ENCODE measurements at places on chromosomes 11 and 22. TPM values are rescaled to one million over a fixed set of nuclear protein-coding genes. Genes with fewer than 3 reads are reported as not detected.

GRCh38 chr11:23143022-23143421, 282.7 kb upstream of the CCDC179 start:
- no peak overlapping the region for H3K4me3 ChIP-seq
- no peaks in the 10 kb centered on the region for H3K27me3 ChIP-seq
- no peak overlapping the region for H3K27ac ChIP-seq

- no peak for DNase-seq
- no peaks in the 10 kb centered on the region for H3K36me3 ChIP-seq
- H3K4me1 ChIP-seq, result no peaks in the 10 kb centered on the region
- H3K4me3 ChIP-seq, result no peak overlapping the region
- no peaks in the 10 kb centered on the region for H3K27me3 ChIP-seq
Measured at GRCh38 chr11:117475716-117476530, 148.3 kb downstream of the CEP164 start.

DNA sequence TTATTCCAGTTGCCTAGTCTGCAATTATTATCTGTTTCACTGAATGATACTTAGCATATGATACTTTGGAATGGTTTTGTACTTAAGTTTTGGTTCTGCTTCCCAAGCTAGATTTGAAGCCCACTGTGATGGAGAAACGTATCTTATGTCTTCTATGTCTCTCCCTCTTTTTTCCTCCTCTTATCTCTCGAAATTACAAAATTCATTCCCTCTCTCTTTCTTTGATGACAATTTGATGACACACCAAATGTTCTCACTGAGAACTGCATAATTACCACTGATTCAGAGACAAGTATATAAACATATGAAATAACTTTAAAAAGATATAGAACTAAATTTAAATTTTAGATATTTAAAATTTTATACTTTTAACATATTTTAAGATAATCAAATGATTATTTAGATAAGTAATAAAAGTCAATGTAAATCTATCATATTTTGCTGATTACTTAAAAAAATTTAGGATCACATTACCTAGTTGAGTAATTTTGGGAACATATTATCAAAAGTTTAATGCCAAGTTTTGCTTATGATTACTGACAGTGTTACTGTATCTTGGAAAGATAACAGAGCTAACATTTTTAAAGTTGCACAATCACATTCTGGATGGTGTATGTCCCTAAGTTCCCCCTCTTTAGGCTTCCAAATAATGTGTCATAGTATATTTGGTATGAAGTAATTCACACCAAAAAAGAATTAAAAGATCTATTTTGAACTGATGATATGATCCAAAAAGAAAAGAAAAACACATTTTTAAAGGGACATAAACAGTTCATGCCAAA, 255.3 kb downstream of the SBF2 start:
- no peaks in the 10 kb centered on the region for H3K27me3 ChIP-seq
- no peak overlapping the region for H3K27ac ChIP-seq
- H3K4me3 ChIP-seq, result no peak overlapping the region
- peaks cover 12% of the 10 kb centered on the region for H3K4me1 ChIP-seq

DNA sequence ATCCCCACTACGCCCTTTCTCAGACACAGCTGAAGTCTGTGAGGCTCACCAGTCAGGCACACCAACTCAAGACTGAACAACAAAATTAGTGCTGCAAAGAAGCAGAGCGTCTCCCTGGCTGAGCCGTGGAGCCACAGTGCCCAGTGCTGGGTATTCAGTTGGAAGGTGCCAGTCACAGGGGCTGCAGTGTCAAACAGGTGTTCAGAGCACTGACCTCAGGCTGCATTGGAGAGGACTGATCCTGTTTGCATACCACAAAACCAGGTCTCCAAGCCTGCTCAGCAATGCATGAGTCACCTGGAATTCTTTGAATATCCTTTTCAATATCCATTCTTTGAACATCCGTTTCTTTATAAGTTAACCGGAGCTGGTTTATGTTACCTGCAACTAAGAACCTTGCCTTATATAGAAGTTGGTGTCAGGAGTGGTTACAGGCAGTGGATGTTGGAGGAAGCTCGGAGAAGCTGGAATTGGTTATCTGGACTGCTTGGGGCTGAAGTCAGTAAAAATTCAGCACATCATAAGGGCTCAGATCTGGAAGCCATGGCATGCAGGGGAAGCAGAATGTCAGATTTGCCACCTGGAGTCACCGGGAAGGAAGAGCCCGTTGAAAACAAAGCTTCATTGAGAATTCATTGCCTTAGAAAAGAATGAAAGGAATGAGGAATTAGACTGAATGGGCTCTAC, 30.3 kb downstream of the PDGFB start:
- no peaks in the 10 kb centered on the region for H3K27me3 ChIP-seq
- no peak overlapping the region for H3K27ac ChIP-seq
- no peaks in the 10 kb centered on the region for H3K36me3 ChIP-seq
- DNase-seq, result no peak

DNA sequence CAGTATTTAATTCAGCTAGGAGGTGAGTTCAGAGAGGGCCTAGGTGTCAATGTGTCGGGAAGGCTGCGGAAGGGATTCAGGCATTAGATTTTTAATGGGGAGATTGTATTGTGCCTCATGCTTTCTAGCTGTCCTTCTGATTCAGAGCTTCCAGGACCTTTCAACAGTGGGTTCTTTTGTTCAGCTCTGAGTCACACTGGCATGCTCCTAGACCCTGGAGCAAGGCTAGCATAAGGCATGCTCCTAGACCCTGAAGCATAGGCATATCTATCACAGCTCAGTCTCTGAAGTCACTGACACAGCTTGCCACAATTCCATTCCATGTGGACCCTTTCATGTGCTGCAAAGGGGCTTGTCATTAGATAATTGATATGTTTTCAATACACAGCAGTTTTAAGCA, 396.9 kb downstream of the RAB38 start:
- H3K4me1 ChIP-seq, result no peaks in the 10 kb centered on the region
- no peaks in the 10 kb centered on the region for H3K27me3 ChIP-seq
- H3K36me3 ChIP-seq, result no peaks in the 10 kb centered on the region
- H3K27ac ChIP-seq, result no peak overlapping the region

- H3K4me1 ChIP-seq, result no peaks in the 10 kb centered on the region
- no peaks in the 10 kb centered on the region for H3K36me3 ChIP-seq
- no peak overlapping the region for H3K4me3 ChIP-seq
- no peak overlapping the region for H3K27ac ChIP-seq
- H3K27me3 ChIP-seq, result no peaks in the 10 kb centered on the region
Measured at GRCh38 chr22:27240298-27241075, 561.1 kb downstream of the MN1 start.

- no peak for DNase-seq
- no peaks in the 10 kb centered on the region for H3K36me3 ChIP-seq
- H3K27me3 ChIP-seq, result no peaks in the 10 kb centered on the region
- H3K27ac ChIP-seq, result no peak overlapping the region
- no peak overlapping the region for H3K4me3 ChIP-seq
Measured at GRCh38 chr11:22878604-22879003, 18.3 kb upstream of the CCDC179 start.

- H3K36me3 ChIP-seq, result no peaks in the 10 kb centered on the region
- H3K4me3 ChIP-seq, result no peak overlapping the region
- H3K27me3 ChIP-seq, result no peaks in the 10 kb centered on the region
- peaks cover 14% of the 10 kb centered on the region for H3K4me1 ChIP-seq
- no peak for DNase-seq
Measured at GRCh38 chr11:121464352-121464946, 11.7 kb upstream of the SORL1-AS1 start.

- peak; percentile 31 for DNase-seq
- H3K4me1 ChIP-seq, result no peaks in the 10 kb centered on the region
- H3K36me3 ChIP-seq, result peaks cover 6% of the 10 kb centered on the region
- no peak overlapping the region for H3K27ac ChIP-seq
Measured at GRCh38 chr22:19036523-19037273, 85.5 kb downstream of the DGCR2 start.

DNA sequence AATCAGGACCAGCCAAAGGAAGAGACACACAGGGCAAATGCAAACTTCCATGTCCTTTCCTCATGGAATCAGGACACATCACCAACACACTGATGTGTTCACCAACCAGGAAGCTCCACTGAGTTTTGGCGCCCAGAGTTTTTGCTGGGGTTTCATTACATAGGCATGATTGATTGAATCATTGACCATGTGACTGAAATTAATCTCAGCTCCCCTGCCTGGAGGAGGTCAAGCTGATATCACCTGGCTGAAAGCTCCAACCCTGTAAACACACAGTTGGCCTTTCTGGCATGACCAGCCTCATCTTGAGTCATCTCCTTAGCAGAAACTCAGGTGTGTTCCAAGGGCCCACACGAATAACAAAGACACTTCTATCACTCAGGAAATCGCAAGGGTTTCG, 133.2 kb downstream of the TRIM29 start:
- no peaks in the 10 kb centered on the region for H3K36me3 ChIP-seq
- H3K4me1 ChIP-seq, result no peaks in the 10 kb centered on the region

- no peaks in the 10 kb centered on the region for H3K36me3 ChIP-seq
- no peaks in the 10 kb centered on the region for H3K27me3 ChIP-seq
- DNase-seq, result no peak
- peaks cover 25% of the 10 kb centered on the region for H3K4me1 ChIP-seq
Measured at GRCh38 chr11:16815047-16815767, 76.8 kb downstream of the C11orf58 start.

DNA sequence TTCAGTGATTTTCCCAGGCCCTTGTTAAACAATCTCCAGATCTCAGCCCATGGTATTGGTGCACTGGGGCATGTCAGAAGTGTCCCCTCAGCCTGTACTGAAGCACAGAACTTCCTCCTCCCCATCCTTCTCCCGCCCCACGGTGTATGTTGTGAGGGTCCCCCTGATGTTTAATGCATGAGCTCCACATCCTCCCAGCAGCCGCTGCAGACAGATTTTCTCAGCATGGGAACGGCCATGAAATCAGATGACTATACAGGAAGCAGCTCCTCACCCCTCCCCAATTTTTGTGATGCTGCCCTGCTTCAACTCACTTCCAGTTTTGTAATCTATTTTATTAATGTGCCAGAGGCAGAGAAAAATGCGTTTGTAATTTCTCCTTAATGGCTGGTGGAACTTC, 406.0 kb downstream of the MIAT start:
- no peaks in the 10 kb centered on the region for H3K36me3 ChIP-seq
- H3K4me3 ChIP-seq, result no peak overlapping the region
- peaks cover 2% of the 10 kb centered on the region for H3K27me3 ChIP-seq
- no peaks in the 10 kb centered on the region for H3K4me1 ChIP-seq
- H3K27ac ChIP-seq, result no peak overlapping the region

DNA sequence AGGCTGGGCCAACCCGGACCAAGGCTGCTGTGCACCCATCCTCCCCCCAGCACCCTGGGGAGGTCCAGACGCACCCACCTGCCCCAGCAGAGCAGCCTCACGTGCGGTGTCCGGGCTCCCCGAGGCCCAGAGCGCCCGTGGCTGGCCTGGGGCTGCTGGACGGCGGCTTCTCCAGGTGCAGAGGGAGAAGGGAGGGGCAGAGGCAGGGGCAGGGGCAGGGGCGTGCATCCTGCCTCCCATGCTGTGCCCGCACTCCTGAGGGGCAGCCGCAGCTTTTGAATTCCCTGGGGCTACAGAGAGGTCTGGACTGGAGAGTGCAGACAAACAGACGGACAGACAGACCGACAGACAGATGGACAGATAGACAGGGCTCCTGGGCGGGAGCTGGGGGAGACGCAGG, 83.6 kb upstream of the PRR5 start:
- no peak overlapping the region for H3K27ac ChIP-seq
- no peaks in the 10 kb centered on the region for H3K4me1 ChIP-seq
- no peaks in the 10 kb centered on the region for H3K36me3 ChIP-seq
- H3K4me3 ChIP-seq, result no peak overlapping the region
- no peaks in the 10 kb centered on the region for H3K27me3 ChIP-seq

- DNase-seq, result no peak
- H3K4me1 ChIP-seq, result no peaks in the 10 kb centered on the region
- no peak overlapping the region for H3K27ac ChIP-seq
- H3K36me3 ChIP-seq, result peaks cover 3% of the 10 kb centered on the region
Measured at GRCh38 chr11:12233602-12233925, 123.2 kb downstream of the MICAL2 start.

DNA sequence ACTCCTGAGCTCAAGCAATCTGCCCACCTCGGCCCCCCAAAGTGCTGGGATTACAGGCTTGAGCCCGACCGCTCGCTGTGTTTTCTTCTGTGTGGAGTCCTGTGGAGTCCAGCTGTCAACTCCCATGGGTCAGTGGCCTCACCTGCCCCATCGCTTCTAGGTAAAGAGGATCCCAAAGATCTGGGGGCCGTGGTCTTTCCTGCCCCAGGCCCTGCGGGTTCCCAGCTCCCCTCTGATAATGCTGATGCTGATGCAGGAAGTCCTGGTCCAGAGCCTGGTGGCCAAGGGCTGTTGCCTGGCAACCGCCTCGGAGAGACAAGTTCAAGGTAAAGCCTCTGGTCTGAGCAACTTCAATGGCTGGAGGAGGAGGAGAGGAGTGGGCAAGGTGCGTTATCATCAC, 9.6 kb downstream of the SSTR3 start:
- H3K4me1 ChIP-seq, result peaks cover 11% of the 10 kb centered on the region
- H3K27ac ChIP-seq, result no peak overlapping the region
- no peak for DNase-seq

DNA sequence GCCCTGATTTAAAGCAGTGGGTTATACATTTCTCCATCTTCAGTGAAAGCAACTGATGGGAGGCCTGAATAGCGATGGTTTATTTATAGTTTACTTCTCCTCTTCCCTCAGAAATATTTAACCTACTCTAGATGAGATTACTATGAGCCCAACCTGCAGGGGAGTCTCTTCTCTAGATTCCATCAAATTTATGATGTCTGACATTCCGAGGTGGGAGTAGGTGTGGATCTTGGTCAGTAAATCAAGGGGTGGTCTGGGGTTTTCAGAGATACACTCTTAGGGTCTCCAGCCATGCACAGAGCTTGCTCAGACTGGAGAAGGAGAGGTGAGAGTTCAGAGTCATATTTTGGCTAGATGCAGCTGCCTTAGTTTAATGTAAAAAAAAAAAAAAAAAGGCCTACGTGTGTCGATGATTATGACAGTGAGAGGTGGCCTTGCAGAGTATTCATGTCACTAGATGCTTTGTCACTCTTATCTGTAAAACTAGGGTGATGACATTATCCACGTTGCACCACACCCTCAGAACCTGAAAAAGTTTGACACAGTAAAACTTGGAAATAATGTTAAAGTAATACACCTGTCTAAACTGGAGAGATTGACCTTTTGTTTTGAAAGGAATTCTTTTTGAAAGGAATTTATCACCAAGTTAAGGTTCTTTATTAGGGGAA, 81.2 kb downstream of the EXT2 start:
- H3K4me1 ChIP-seq, result no peaks in the 10 kb centered on the region
- H3K27ac ChIP-seq, result no peak overlapping the region
- H3K4me3 ChIP-seq, result no peak overlapping the region
- no peaks in the 10 kb centered on the region for H3K27me3 ChIP-seq
- DNase-seq, result no peak

- no peaks in the 10 kb centered on the region for H3K4me1 ChIP-seq
- H3K27me3 ChIP-seq, result no peaks in the 10 kb centered on the region
- no peaks in the 10 kb centered on the region for H3K36me3 ChIP-seq
- DNase-seq, result no peak
- H3K27ac ChIP-seq, result no peak overlapping the region
Measured at GRCh38 chr11:28629235-28629634, 521.0 kb downstream of the METTL15 start.

The DNAJB7 gene
- not detected for total RNA-seq

The CSF2RB gene
- total RNA-seq, result 10.5 TPM

The ISX gene
- 2.7 TPM for total RNA-seq

The FBXO7 gene
- 179 TPM for total RNA-seq

The SERPIND1 gene
- total RNA-seq, result 117 TPM

The TEX12 gene
- not detected for total RNA-seq

The FADD gene
- 17.3 TPM for total RNA-seq

The RTN4RL2 gene
- 0.75 TPM for total RNA-seq

The GAL3ST3 gene
- not detected for total RNA-seq

The CTSW gene
- total RNA-seq, result 2.9 TPM

The CRYBA4 gene
- not detected for total RNA-seq
